ENCODE measurements at places on chromosomes 12 and 14.

DNA sequence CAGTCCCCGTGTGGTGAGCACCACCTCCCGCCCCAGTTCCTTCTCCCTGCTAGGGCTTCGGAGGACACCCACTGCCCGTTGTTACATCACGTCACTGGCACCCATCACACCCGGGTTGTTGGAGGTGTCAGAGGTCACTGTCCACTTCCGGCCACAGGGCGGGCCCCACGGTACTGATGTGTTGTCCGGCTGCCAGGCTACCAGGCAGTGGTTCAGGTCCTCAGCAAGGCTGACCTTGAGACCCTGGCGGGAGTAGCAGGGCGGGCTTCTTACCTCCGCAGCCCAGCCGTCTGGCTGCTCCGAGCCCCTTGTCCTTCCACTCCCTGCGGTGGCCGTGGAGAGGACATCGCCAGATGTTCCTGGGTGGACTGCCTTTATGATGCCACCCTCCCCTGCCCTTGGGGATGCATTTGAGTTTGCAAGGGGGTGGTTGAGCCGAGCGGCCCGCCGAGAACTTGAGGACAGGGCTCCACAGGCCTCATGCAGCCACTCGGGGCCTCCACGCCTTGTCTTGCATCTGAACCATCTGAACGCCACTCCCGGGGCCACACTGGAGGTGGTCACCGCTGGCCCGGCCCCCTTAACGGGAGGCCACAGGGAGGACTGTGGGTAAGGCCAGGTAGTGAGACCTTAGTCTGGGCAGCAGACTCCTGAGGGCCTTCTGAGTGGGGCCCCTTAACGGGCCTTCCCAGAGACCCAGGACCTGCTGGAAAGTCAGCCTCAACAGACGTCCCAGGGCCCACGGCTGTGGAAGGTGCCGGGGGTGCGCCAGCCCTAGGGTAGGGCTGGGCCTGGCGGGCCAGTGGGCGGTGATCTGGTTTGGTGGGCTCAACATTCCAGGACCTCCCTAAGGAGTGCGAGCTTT is 27.1 kb upstream of the PLD4 start:
- no peak for DNase-seq

- DNase-seq: no peak
These were observed 121.5 kb downstream of the CALM1 start for GRCh38 chr14:90518069-90518940.

GRCh38 chr14:52399921-52400595 is 85.9 kb downstream of the PTGER2 start:
- no peak for DNase-seq

- DNase-seq: no peak
These were observed 36.9 kb downstream of the TTLL5 start for GRCh38 chr14:75697918-75698317.

DNA sequence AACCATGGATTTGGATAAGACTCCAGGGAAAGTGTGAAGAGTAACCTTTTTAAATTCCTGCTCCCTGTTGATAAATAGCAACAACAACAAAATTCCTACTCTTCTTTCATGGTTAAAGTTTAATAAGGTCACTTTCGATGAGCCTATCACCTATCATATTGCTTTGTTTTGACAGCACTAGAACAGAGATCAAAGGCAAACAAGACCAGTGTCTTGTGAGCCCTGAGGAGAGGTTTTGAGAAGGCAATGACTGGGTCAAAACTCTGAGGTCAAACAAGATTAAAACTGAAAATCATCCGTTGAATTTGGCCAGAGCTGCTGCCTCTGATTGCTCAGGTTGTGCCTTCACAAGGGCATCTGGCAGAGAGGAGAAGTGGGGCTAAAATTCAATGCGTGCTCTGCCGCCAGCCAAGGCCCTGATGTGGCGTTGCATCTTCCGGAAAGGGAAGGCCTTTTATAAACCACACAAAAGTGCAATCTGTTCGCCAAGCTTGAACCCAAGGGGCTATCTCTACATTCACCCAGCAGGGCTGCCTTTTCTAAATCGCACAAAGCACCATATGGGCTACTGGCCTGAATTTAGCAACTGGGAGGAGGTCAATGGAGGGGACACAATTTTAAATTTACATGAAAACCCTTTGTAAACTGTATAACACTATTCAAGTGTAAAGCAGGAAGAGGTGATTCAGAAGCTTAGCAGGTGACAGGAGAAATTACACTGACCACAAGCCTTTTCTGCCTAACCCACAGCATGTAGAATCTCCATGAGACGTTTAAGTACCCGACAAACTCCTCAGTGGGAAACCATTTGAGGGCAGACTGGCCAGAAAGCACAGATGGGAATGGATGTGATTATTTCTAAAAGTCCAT is 140.8 kb downstream of the DAD1 start:
- DNase-seq: no peak

DNA sequence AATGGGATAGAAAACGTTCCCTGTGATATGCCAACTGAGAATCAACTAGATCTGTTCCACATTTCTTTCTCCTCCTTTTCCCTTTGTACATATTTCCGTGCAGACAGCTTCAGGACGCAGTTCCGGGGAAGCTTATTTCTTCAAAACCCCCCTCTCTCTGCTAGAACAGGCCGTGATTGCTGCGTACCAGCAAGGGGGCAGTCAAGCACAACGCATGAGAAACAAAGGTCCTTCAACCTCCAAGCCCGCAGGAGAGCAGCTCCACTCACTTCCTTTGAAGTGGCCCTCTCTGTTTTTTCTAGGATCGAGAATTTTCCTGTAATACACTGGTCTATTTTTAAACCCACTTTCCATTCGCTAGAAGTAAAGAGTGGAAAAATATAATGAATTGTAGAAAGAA is 80.8 kb downstream of the ZNF664 start:
- DNase-seq: no peak

DNA sequence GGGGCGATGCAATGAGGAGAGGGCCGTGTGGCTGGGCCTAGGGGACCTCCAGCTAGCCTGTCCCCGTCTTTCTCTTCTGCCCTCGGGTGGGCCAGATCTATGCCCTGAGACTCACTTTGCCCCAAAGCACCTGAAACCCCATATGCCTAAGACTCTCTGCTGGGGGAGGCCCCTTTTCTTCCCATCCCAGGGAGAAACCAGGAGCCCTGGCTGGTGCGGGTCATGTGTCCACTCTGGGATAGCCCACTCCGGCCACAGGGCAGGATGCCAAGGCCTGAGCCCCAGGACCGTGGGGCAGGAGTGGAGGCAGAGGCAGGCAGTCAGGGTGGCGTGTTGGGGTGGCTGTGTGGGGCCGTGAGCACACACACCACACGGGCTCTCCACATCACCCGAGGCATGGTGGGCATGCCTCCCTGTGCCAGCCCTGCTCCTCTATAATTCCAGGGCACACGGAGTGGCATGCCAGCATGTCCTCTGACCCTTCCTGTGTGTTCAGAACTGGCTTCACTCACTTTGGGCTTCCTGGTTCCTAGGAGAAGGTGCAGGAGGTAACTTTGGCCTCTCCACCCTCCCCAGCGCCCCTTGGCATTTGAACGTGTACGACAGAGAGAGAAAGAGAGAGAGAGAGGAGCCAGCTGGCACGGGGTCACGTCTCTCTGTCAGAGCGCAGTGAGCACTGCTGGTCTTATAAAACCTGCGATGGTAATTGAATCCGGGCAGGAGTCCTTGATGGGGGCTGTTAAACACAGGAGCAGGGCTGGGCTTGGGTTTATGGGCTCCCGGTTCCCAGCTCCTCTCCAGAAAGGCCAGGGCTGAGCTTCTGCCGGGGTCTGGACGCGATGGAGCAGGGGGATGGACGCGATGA is 144.2 kb downstream of the KIF26A start:
- no peak for DNase-seq

DNA sequence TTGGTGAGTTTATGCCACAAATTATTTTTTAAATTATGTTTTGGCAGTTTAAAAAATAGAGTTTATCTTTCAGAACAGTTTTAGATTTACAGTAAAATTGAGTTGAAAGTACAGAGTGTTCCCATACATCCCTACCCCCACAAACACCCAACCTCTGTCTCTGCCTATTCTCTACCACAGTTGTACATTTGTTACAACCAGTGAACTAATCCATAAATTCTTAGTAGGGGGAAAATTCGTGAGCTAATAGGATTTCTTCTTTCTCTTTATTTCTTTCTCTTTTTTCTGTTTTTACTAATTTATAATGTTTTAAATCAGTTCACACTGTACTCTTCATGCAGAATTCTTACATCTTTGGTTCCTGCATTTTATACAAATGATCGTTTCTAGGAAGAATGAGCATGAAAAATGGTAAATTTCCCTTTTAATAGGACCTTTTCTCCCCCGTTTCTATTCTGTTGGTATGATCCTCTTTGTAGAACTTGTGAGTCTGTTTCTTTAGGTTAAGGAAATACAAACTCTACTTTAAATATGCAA is 56.7 kb downstream of the MIPOL1 start:
- no peak for DNase-seq

DNA sequence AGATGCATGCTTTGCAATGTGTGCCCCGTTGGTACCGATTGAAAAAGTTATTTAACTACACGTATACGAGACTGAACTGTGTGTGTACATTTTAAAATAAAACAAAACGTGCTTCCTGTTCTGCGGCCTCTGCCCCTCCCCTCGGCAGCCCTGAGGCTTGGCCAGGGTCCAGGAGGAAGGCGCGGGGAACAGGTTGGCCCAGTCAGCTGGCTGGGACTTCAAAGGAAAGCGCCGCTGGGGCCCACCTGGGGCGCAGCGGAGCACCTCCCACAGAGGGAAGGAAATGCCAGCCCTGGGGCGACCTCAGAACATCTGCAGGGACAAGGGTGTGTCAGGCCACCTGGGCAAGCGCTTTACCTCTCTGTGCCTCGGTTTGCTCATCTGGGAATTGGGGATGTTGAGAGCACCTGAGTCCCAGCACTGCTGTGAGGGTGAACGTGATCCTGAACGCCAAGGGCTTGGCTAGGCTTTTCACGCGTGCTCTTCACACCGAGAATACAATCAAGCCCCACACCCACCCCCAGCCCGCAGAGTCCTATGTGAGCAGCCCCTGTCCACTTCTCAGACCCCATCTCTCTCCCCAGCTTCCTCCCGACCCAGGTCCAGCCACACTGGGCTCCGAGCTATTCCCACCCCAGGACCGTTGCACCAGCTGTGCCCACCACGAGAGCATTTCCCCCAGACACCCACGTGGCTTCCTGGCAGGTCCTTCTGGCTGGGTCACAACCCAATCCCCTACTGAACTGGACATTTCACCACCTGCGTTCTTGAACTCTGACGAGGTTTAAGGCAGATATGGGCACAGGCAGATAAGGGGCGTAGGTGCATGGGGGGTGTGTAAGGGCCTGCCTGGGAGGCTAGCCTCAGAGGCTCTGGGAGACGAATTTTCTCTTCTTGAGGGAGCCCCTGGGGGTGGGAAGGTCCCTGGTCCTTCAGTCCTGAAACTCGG is 41.9 kb upstream of the NCOR2 start:
- no peak for DNase-seq

DNA sequence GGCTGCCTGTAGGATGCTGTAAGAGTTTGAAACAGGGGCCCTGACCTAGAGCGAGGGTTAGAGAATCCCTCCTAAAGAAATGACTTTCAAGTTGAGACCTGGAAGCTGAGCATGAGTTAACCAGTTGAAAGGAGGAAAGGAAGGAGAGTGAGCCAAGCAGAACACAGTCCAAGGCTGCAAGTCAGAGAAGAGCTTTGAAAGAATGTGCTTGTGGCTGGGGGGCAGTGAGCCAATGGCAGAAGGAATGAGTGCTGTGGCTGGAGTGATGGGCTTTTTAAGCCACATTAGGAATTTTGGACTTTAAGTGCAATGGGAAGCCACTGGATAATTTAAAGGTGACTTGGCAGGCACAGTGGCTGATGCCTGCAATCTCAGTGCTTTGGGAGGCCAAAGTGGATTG is 18.1 kb downstream of the CDKN1B start:
- DNase-seq: no peak

GRCh38 chr14:102736956-102737355 is 40.3 kb upstream of the TRAF3 start:
- DNase-seq: no peak

DNA sequence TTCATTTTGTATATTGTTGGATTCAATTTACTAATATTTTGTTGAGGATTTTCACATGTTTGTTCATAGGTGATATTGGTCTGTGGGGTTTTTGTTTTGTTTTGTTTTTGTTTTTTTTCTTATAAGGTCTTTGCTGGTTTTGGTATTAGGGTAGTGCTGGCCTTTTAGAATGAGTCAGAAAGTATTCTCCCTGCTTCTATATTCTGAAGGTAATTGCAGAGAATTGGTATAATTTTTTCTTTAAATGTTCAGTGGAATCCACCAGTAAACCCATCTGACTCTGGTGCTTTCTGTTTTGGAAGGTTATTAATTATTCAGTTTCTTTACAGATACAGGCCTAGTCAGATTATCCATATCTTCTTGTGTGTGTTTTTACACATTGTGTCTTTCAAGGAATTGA is 8.9 kb downstream of the TOGARAM1 start:
- no peak for DNase-seq

GRCh38 chr12:526089-526488 is 66.3 kb downstream of the B4GALNT3 start:
- DNase-seq: no peak

DNA sequence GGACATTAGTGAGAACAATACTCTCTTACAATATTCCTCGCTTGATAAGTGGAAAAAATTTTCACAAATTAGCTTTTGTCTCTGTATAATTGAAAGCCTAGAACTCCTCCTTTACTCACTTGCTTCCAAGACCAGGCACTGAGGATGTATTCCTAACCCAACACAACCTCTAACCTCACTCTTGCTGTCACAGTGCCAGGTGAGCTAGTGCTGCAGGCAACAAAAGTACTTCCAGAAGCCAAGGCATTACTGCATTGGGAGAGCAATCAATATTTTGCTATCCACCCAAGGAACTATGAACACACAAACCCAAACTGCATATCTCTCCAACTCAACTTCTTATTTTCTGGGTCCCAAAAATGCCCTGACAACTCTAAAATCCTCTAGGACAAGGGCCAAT is 1081.0 kb downstream of the VRK1 start:
- no peak for DNase-seq

DNA sequence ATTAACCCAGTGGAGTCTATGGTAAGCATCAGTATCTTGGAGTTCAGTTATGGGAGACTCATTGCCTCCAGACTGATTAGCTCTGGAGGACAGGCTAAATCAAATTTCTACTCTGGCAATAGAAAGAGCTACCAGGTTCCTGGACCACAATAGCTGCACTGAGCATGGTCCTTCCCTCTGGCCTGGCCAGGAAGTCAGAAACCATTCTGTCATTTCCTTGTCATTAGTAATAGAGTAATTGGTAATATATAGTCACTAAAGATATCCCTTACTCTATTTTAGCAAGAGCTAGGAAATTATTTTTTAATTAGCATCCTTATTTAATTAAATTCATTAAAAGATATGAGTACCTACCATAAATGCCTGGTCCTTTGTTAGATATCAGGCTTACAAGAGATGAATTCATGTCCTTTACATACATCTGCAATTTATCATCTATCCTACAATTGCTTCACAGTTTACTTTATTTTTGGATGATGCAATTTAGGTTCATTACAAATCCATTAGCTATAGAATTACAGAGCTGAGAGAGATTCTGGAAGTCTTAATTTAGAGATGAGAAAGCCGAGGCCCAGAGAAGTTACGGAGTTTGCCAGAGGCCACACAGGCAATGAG is 23.7 kb upstream of the TDRD9 start:
- DNase-seq: no peak

- DNase-seq: no peak
These were observed 1.8 kb upstream of the PAH start for GRCh38 chr12:102918840-102919239.

- no peak for DNase-seq
These were observed 390.6 kb downstream of the PRKD1 start for GRCh38 chr14:29536886-29537511.

- no peak for DNase-seq
These were observed 87.4 kb upstream of the PTPRR start for GRCh38 chr12:71007781-71008404.

GRCh38 chr14:102196039-102196901 is 56.6 kb downstream of the WDR20 start:
- DNase-seq: no peak
